ENCODE measurements at places on chromosomes 5 and 9.

- DNase-seq: no peak
Measured at GRCh38 chr5:136420168-136420898, 55.0 kb upstream of the TRPC7 start.

GRCh38 chr9:97468658-97469448 is 32.6 kb upstream of the TMOD1 start:
- no peak for DNase-seq

DNA sequence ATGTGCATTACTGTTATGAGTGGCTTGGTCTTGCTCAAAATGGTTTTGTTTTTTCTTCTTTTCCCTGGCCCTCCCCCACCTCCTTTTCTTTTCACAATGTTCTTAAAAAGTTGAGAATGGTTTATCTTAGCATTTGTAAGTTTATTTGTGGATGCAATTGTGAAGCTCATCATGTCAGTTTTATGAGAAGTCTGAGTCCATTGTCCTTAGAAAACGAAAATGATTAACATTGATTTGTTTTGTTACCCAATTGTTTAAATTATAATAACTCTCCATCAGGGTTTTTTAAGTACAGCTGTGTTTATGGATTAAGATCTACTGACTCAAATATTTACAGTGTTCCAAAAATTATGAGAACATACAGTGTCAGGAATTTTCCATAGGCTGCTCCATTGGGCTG is 511.3 kb upstream of the PAPPA start:
- DNase-seq: no peak

DNA sequence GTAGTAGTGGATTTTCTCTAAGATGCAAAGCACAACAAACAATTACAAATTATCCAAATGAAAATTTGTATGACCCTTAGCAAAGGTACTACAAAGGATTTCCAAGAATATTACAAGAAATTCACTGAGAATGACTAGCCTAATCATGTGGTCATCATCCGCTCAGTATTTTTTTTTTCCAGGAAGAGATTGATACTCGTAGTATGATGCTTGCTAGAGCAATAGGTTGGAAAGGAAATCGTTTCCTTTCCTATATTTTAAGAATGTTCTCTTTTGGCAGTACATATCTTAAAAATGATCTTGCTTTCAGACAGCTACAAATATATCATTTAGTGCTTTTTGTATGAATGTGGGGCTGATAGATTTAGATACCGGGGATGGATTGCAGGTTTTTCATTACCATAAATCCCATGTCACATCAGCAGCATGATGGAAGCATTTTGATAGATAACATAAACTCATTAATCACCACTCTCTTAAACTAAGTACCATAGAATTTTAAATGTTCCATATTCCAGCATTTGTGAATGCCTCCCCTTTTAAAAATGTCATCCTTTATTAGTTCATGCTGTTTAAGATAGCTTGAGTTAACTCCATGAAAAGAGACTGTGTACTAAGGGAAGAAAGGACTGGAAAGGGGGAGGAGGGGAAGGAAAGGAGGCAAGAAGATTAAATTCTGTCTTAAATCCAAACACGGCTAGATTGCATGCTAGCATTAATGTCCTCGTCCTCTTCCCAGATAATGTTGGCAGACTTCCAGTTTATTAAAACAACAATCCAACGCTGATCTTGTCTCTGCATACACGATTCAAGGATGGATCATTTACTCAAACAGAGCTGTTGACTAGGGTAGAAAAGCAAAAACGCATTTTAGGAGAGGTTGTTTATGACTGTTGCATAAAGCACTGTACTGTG is 311.7 kb upstream of the ZNF608 start:
- DNase-seq: no peak

- no peak for DNase-seq
Measured at GRCh38 chr5:142966121-142966420, 195.9 kb downstream of the ARHGAP26 start.

- DNase-seq: no peak
Measured at GRCh38 chr5:119074419-119074818, 3.5 kb downstream of the DMXL1 start.

DNA sequence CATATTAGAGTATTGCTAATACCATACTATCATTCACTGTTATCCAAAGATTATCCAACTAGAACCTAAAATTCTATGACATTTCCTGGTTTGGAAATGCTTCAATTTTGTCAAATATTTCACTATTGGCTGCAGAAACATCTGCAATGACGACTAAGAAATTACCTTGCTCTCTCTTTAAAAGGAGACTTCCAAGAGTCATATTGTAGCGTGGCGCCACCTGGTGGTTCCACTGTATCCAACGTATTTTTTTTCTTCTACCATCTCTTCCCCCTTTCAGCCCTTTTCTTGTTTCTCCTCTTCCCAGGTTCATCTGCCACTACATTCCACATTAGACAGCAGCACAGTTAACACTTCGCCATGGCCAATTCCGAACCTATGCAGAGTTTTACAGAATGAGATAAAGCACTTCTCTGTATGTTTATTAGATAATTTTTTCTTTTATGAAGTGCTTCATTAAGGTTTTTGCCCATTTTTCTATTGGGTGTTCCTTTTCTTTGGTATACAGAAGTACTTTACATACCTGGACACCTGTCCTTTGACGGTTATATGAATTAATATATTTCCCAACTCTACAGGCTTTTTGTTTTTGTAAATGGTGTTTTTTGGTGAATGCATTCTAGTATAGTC is 153.5 kb downstream of the CDC42SE2 start:
- no peak for DNase-seq

GRCh38 chr5:96579711-96580110 is 82.5 kb upstream of the CAST start:
- no peak for DNase-seq

- DNase-seq: no peak
Measured at GRCh38 chr9:12854221-12854620, 79.4 kb downstream of the LURAP1L start.

DNA sequence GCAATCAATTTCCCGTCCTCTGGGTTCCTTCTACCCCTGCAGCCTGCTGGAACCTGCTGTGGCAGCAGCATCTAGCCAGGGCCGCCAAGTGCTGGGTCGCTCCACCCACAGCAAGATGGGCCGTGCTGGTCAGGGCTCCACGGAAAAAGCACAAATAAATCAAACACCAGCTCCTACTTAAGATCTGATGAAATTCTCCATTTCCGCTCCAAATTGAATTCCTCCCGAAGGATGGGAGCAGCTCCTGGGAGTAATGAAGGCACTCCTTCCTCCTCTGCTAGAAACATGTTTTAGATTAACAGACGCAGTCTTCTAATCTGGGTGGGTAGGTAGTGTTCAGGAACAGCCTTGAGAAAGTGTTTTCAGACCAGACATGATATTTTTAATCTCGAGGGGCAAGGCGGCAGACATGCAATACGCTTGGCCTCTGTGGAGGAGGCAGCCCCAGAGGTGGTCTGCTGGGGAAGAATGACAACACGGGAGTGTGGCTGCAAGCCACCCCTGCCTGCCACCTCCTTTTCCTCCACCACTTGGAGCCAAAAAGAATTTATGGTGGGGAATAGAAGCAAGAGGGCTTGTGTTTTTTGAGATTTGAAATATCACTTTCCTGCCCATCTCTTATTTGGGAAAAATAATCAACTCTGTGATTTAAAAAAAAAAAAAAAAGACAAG is 194.1 kb downstream of the AOPEP start:
- no peak for DNase-seq

GRCh38 chr5:151270599-151270998 is 17.6 kb downstream of the GM2A start:
- no peak for DNase-seq

GRCh38 chr5:81819556-81820317 is 68.8 kb upstream of the SSBP2 start:
- DNase-seq: no peak

GRCh38 chr5:98999631-99000030 is 70.8 kb upstream of the CHD1 start:
- no peak for DNase-seq

DNA sequence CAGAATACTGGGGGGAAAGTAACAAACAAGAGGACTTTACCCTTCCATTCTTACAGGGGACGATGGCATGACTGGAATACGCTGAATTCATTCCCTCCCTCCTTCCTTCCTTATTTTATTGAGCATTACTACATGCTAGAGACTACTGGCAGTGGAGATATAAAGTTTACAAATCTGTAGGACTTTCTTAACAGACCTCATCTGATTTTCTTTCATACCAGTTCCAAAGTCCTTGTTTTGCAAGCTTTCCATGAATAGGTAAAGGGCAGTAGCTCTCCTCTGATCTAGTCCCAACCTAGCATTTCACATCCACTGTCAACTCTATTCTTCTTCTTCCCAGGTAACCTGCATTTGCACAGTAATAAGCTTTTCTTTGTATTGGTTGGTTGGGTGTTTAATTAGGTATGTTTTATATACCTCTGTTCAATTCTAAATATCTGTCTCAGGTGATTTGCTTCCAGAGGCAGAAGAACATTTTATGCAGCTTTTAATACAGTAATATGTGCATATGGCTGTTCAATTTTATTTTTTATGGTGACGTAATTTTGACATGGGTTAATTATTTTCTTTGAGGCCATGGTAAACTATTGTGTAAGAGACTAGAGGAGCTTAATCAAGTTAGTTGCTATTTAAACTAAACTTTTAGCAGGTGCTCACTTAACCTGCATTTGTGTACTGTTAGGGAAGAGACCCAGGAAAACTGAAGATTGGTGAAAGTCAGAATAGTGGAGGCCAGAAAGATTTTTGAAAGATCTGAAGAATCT is 150.9 kb downstream of the ARHGAP26 start:
- no peak for DNase-seq

- DNase-seq: no peak
Measured at GRCh38 chr5:32100230-32100629, 73.9 kb downstream of the GOLPH3 start.

DNA sequence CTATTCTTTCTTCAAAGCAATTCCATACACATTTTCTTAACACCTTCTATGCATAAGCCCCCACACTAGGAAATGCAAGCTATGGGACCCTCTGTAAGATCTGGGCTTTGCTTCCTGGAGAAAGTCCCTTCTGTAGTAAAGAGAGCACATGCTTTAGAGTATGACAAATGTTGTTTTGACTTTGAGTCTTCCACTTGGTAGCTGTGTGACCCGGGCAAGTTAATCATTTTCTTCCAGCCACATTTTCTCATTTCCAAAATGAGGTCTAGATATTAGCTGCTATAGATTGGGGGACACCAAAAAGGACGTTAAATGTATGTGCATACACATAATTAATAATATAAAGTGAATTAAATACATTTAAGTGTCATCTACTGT is 334.0 kb downstream of the NFIB start:
- no peak for DNase-seq

GRCh38 chr9:93305497-93306020 is 121.6 kb downstream of the WNK2 start:
- DNase-seq: no peak

- no peak for DNase-seq
Measured at GRCh38 chr5:87885758-87886157, 382.9 kb downstream of the TMEM161B start.

DNA sequence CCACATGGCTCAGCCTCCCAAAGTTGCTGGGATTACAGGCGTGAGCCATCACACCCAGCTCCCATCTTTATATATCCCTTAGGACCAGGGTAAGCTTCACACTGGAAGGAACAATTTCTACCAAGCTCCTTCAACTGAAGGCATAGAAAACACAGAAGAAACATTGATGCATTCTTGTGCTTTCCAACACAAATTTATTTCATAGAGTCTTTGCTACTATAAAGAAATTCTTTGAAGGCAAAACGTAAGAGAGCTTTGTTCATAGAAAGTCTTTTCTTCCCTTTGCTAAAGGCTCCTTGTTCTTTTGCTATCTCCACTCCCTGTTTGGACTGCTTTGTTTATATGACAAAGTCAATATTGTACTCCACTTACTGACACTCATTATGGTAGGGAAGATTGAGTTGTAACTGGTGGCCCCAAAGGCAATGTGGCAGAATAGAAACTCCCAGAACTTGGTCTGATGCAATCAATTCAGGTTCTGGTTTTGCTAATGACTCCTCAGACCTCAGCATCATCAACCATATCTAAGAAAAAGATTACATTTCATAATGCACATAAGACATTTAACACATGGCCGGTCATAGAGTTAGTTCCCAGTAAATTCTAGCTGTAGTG is 97.4 kb upstream of the CLINT1 start:
- DNase-seq: no peak

GRCh38 chr9:122998448-122998847 is 35.0 kb upstream of the GPR21 start:
- no peak for DNase-seq

GRCh38 chr5:1034421-1034905 is 25.9 kb downstream of the NKD2 start:
- DNase-seq: no peak

DNA sequence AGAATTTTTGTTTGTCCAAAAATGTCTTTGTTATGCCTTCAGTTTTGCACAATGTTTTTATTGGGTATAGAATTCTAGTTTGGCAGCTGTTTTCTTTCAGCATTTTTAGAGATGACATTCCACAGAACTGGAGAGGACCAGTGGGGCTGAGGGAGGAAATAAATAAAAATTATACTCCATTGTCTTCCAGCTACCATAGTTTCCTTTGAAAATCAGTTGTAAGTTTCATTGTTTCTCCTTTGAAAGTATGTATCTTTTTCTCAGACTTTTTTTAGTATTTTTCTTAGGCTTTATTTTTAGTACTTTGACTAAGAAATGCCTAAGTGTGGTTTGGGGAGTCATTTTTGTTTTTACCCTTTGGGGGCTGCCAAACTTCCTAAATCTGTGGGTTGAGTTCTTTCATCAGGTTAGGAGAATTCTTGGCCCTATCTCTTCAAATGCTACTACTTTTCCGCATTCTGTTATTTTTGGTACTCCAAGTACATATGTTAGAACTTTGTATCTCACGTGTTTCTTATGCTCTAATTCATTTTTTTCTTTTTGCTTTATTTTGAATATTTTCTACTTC is 15.2 kb upstream of the FBLL1 start:
- no peak for DNase-seq

DNA sequence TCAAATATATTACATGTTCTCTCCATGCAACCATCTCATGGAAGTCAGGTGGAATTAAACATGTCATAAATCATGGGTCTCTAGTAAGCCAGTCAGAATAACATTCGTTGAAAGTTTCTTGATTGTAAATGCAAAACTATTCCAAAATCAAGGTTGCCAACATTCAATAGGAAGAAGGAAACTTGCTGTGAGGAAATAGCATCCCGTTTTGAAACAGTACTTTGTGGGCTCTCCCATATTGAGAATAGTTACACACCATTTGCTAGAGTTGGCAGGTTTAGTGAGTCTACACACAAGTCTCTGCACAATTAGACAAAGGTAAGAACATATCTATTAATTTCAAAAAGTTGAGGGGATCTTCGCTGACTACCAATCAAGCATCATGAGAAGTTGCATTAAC is 338.5 kb downstream of the GLIS3 start:
- DNase-seq: no peak

DNA sequence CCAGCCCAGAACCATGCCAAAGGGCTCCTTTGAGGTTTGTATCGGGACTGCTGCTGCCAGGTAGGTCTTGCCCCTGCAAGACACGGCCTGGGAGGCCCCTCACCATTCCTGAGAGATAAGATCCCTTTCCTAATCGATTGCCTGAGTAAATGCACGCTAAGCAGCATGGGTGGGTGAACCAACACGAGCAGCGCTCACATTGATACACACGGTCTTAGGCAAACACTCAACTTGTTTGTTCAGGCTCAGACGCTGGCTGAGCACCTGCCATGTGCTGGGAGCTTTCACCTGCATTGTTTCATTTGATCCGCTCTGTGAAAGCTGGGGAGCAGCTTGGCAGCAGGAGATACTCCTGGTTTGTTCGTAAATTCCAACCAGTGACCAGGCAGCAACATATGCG is 76.9 kb upstream of the NEURL1B start:
- no peak for DNase-seq

GRCh38 chr5:97009212-97009898 is 73.5 kb downstream of the LNPEP start:
- no peak for DNase-seq

- DNase-seq: no peak
Measured at GRCh38 chr5:120803282-120803681, 339.2 kb downstream of the PRR16 start.

Measured in GOT3 (cell line).